ENCODE measurements at places on chromosomes 1 and 21.

- no peak for DNase-seq
These were observed 14.9 kb downstream of the CFAP410 start for GRCh38 chr21:44324106-44324853.

DNA sequence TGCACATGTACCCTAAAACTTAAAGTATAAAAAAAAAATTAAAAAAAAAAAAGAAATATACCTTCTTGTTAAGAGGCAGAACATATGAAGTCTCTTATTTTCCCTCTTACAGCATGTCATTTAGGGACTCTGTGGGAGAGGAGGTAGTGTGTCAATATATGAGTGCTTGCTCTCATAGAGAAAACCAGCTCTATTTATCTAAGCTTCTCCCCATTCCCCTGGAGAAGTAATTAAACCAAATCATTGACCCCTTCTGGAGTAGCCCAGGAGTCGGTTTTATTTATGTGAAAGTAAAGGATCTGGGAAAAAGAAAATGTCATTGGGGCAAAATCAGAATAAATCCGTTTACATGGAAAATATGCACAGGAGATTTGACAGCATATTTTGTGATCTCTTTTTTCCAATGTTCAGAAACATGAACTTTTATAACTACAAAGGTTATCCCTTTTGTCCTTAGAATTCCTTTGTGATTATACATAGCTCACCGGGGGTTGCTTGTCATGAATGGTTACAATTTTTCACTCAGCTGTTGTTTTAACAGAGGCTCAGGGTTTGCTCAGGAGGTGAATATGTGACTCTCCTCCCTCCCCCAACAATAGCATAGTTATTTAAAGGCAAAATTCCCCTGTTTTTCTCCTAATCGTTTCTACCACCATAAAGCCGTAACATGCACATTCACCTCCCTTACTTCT is 114.5 kb upstream of the C1orf21 start:
- DNase-seq: no peak

DNA sequence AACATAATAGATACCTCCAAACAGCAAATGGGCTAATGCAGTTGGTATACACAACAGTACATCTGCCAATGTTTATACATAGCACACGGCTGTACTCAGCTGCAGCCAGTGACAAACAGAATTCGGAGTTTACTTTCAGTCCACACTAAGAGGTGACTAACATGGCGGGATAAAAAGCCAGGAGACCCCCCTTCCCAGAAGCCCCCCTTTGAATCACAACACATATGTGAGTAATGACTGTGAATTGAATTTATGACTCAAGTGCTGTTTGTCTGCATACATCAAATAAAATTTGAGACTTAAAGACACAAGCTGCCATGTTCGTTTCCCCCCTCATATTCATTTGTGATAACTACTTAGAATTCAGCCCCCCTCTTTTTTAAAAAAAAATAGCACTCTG is 113.2 kb downstream of the RUNX1 start:
- peak; percentile 63 for DNase-seq

DNA sequence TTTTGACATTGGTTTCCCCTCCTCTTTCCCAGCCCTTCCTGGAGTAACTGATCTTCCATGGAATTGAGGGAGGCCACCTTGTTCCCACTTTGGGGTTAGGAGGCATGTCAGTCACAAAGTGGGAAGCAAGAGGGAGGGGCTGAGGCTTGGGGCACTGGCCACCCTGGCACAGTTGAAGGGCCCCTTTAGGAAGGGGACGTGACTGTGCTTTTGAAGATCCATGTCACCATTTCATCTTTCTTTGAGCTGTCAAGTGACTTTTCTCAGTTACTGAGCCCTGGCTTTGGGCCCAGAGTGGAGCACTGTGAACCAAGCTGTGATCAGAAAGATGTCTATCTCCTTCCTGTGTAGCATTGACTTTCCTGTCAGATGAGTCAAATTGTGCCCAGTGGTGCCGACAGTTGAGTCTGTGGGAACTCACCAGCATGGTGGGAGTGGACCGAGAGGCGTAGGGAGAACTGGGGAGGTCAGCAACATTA is 38.5 kb upstream of the TDRD10 start:
- peak; percentile 85 for DNase-seq

DNA sequence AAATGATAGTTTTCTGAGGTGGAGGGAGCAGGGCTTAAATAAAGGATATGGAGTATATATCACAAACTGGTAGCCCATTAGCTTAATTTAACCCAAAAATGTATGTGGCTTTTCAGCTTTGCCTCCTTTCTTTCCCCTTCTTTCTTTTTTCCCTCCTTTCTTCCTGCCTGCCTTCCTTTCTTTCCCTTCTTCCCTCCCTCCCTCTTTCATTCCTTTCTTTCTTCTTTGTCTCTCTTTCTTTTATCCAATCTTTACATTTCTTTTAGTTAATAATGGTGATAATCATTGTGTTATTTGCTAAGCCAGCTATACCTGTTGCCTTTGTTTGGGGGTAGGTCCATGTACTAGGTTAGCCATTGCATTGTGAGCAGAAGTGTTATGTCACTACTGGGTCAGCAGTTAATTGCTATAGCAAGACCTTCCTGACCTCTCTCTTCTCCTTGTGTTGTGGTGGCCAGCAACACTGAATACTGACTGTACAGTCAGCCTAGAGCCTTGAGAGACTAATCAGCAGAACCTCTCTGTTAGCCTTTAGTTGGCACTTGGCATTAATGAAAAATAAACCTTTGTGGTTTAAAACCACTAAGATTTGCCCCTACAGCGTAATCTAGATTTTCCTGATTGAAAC is 5.1 kb downstream of the GORAB start:
- no peak for DNase-seq

DNA sequence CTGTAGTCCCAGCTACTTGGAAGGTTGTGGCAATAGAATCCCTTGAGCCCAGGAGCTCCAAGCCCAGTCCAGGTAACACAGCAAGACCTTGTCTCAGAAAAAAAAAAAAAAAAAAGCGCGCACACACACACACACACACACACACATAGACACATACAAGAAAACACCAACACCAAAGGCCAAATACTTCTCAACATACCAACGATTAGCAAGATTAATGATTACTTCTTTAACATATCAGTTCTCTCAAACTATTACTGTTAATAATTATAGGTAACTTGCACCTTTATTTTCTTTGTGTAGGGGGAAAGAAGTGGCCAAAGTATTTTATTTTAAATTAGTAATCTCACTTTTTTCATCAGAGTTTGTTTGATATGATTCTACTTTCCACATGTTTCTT is 289.5 kb upstream of the ADGRL2 start:
- no peak for DNase-seq

DNA sequence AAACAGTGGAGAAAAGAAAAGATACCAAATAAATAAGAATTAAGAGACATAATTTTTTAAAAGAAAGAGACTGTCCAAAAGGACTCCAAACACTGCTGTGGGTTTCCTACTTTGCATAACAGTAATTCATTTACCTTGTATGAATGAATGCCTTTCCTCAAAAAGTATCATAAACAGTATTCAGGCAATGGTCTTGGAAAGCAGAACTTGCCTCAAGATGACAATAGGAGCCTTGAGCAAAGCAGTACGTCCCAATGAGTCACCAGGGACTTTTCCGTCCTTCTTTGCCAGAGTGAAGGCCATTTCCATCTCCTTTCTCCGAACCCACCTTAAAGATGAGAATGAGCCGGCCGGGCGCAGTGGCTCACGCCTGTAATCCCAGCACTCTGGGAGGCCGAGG is 186.4 kb downstream of the ZBTB18 start:
- DNase-seq: no peak

DNA sequence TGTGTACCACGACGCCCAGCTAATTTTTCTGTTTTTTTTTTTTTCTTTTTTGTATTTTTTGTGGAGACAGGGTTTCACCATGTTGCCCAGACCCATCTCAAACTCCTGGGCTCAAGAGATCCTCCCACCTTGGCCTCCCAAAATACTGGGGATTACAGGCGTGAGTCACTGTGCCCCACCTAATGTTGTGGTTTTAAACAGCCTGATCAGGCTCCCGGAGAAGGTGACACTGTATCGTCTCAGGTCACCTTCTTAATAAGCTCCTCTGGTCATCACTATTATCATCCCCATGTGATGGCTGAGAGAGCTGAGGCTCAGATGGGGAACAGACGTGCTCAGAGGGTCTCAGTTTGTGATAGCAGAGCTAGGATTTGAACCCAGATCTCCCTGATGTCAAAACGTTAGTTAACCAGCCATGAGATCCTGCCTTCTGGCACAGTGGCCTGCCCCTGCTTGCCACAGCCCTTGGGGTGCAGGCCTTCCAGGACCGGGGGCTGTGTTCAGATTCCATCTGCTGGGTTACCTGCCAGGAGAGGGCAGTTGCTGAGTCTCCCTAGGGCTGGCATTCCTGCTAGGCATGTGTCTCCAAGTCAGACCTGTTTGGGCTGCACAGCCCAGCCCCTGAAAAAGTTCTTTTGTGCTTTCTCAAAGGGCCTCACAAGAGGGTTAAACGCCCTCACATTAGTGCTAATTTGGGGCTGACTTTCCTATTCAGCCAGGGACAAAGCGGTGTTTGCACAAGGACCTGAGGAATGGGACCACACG is 32.7 kb upstream of the GRHL3 start:
- no peak for DNase-seq

DNA sequence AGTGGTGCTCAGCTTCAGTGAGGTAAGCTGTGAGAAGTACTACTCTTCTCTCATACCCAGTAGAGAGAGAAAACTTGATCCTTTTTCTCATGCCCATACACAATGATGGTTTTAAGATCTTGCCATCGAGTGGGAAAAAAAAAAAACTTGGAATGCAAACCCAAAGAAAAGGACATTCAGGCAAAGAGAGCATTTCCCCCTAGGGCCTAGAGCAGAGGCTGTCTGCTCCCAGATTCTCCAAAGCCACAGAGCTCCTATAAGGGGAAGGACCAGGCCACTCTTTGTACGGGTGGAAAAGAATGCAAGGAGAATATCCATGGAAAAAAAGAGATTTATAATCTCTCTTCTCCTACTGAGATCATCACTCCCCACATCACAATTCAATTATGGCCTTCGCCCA is 34.9 kb downstream of the MROH9 start:
- DNase-seq: no peak

GRCh38 chr1:180908074-180908765 is 4.5 kb upstream of the KIAA1614 start:
- DNase-seq: no peak

DNA sequence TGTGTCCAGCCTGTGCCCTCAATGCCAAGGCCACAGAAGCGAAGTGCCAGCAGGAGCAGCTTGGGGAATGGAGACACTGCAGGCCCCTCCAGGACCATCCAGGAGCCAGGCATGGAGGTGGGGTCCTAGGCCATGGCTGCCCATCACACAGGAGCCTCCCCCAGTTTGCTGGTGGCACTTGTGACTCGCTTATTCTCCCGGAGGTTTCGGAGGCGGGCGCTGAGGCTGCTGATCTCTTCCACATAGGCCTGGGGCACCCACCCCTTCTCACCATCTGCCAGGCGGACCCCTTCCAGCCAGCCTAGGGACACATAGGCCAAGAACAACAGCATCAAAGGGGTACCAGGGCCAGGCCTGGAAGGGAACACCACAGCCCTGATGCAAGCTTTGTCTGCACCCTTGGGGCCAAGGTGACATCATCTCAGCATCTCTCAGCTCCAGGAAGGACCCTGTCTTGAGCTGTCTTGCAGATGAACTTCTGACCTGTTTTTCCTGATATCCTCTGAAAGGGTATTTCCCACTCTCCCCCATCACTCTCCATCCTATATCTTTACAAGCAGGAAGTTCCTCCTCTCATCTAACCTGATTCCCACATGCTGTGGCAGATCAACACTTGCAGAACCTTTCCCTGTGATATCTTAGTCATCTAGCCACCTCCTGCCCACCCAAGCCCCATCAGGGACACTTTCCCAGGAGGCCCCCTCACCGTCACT is 13.9 kb downstream of the ARHGEF19 start:
- DNase-seq: no peak

DNA sequence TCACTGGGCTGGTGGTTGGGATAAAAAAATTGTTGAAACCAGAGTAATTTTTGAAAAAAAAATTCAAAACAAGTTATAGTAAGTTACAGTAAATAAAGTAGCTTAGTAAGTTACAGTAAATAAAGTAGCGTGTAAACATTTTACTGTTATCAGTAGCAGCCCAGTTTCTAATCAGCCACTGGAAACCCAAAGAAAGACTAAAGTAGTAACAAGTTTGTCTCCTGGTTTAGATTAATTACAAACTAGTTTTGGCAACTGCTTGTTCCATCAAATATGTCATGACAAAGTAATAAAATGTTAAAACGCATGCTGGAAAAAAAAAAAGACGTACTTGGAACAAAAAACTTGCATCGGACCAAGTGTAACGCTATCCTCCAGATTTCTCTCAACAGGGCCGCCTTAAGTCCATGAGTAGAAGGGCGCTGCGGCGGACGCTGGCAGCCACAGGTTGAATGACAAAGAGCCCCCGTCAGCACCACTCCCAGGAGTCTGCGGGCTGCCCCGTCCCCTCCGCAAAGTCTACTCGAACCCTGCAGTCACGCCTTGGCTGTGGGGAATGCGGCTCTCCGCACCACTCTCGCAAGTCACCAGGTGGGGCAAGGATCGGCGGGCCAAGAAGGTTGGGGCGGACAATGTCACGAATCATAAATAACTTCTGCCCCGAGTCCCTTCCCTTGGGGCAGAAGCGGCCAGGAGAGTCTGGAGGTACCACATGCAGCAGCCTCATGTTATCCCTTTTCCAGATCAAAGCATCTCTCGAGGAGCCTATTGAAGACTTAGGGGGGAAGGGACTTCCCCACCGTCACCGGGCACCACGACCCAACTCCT is 837 bp downstream of the SLC16A1 start:
- DNase-seq: peak; percentile 51

GRCh38 chr1:244989813-244990212 is 125.5 kb upstream of the HNRNPU start:
- no peak for DNase-seq

DNA sequence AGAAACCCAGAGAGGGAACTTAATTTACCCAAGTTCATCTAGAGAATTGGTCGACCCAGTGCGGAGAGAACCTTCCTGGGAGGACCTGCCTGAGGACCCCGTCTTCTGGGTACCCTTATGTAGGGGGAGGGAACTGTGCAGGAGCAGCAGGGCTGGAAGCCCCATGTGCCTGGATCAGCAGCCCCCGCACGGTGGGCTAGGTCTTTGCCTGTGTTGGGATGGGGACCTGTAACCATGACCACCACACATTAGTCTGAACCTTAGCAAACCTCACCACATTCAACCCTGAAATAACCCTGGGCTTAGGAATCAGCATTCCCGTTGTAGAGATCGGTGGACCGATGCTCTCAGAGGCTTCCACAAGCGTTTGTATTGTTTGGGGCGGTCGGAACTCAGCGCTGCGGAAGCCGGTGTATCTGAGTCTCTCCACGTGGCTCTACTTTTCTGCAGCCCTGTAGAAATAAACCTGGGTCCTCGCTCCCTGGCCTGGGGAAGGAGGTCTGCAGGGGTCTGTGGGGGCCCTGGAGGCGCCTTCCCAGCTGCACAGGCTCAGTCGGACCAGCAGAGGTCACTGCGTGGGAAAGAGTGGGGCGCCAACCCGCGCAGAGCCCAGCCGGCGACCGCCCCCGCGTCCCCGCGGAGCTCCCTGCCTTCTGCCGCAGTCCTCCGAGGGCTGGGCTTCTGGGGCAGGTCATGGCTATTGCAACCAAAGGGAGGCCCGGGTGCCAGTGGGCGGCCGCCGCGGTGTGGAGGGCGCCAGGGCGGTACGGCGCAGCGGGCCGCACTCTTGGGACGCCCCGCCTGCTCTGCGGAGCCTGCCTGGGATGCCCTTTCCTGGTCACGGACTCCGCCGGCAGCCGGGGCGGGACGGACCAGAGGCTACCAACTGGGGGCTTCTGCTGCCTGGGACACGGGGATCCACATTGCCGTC is 36.2 kb upstream of the KCNA10 start:
- DNase-seq: peak; percentile 50
